Eye (tissue), 1 donor: ENCODE measurements at places on chromosomes 12 and 14.

DNA sequence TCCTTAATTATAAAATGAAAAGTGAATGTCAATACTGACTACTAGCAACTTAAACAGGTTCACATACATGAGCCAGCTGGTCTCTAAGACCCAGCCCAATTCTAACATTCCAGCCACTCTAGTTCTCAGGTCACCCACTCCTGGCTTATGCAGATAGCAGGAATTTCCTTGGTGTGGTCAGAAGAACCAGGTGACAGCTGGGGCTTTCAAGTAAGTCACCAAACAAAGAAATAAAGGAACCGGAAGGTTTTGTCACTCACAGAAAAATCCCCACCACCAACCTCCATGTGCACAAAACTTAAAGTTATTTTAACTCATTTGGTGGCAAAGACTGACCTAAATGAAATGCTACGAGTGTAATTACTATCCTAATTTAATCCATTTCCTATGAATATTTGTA is 129.6 kb upstream of the CDKN3 start:
- no peak for DNase-seq

- no peak for DNase-seq
Observed at GRCh38 chr14:100376751-100377171, 53.6 kb downstream of the SLC25A47 start.

GRCh38 chr14:74965486-74966153 is 10.2 kb upstream of the PGF start:
- no peak for DNase-seq

GRCh38 chr14:78010688-78011087 is 159.5 kb upstream of the NRXN3 start:
- DNase-seq: no peak

DNA sequence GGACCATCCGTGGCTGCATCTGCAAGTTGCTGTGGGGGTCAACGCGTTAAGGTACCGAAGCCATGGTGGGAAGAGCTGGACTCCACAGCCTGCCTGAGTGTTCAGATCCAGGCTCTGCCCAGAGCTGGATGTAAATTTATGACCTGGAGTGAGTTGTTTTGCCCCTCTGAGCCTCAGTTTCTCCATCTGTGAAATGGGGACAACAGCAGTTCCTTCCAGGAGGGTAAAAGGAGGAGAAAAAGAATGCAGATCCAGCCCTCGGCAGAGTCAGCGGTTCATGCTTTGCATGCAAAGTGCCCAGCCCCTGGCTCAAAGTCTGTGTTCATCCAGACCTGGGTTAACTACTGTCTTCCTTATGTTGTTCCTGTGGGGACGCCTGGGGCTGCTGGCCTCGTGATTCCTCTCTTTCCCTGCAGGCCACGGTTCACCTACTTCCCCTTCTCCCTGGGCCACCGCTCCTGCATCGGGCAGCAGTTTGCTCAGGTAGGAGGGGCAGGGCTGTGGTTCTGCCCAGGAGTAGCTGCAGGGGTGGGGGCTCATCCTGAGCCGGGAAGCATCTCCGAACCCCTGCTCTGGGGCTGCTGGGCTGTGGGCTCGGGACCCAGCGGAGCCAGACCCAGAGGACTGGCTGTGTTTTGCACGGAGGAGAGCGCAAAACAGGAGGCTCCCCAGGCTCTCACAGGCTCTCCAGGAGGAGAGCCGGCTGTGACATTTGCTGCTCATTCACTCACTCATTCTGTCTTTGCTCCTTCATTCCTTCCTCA is 41.9 kb downstream of the CYP46A1 start:
- no peak for DNase-seq

GRCh38 chr12:117228239-117228638 is 38.0 kb upstream of the FBXO21 start:
- DNase-seq: no peak
